Fibroblast of skin of left biceps (primary cell): ENCODE measurements at places on chromosomes 1 and 21.
A peak's percentile ranks its signal among the peaks of the same experiment; 100 is the strongest.

GRCh38 chr1:114219172-114219868 is 65.7 kb upstream of the SYT6 start:
- DNase-seq = no peak

GRCh38 chr1:246591504-246591903 is 25.2 kb downstream of the CNST start:
- DNase-seq = no peak

- no peak for DNase-seq
Measured at GRCh38 chr1:172394811-172395210, 25.7 kb upstream of the C1orf105 start.

DNA sequence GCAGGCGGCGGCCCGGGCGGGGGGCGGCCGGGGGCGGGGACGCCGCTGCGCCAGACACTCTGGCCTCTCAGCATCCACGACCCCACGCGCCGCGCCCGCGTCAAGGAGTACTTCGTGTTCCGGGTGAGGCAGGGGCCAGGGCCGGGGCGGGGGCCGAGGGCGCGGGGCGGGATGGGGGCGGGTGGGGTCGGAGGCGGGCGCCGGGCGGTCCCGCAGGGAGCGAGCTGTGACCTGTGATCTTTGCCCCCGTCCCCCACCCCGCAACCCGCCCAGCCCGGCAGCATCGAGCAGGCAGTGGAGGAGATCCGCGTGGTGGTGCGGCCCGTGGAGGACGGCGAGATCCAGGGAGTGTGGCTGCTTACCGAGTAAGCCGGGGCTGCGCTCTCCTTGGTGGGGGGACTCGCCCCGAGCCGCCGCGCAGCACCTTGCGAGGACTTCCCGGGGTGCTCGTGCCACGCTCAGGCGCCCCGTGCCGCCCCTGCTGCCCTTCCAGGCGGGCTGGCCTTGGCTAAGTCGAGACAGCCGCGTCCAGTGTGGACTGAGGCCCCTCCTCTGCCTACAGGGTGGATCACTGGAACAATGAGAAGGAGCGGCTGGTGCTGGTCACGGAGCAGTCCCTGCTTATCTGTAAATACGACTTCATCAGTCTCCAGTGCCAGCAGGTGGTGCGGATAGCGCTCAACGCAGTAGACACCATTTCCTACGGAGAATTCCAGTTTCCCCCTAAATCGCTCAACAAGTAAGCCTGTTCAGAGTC is 514 bp downstream of the TPRG1L start:
- no peak for DNase-seq

DNA sequence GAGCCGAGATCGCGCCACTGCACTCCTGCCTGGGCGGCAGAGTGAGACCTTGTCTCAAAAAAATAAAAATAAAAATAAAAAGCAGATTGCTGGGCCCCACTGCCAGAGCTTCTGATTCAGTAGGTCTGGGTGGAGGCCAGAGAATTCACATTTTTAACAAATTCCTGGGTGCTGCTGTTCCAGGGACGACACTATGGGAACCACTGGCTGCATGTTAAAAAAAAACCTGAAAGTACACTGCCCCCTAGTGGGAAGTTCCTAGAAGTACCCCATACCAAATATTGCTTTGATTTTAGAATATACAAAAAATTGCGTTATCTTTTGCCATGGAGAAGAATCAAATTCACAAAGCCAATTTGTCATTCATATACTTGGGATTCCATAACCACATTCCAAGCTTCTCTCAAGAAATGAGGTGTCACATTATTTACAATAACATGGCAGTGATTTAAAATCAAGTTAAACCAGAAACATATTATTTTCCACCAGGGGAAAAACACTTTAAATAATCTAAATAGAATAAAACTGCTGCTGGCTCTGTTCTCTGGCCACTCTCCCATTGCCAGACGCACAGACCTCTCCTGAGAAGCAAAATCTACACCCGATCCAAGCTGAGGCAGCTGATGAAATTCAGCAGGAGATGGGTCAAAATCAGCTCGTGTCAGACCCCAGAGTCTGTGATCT is 27.4 kb downstream of the SYF2 start:
- peak; percentile 72 for DNase-seq

GRCh38 chr21:33657124-33657820 is 15.0 kb downstream of the ITSN1 start:
- DNase-seq = no peak

DNA sequence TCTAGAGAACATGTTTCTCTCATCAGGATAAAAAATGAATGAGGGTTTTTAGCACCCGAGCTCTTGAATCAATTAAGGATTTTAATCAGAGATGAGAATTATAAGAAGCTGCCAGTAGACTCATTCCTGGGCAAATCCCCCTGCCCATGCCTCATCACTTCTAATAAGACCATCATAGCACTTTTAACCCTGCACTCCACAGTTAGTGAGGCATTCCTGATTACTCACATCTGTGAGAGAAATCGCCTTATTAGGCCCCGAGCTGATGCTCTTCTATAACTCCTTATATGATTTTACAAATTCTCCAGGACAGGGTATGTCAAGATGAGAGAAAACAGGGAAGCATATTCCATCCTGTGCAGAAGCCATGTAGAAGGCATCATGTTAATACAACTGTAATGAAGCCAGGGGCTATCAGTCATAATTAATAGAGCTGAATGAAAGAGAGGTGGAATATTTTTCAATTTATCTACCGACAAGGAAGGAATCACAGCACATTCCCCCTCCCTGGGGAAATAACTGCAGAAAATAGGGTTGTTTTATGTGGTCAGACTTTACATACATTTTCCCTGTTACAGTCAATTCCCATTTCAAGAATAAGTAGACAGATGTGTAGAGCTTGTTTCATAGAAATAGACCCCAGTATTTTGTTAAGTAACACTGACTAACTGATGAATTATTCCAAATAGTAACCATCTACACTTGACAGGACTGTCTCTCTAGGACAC is 272.7 kb downstream of the HHIPL2 start:
- peak; percentile 20 for DNase-seq

DNA sequence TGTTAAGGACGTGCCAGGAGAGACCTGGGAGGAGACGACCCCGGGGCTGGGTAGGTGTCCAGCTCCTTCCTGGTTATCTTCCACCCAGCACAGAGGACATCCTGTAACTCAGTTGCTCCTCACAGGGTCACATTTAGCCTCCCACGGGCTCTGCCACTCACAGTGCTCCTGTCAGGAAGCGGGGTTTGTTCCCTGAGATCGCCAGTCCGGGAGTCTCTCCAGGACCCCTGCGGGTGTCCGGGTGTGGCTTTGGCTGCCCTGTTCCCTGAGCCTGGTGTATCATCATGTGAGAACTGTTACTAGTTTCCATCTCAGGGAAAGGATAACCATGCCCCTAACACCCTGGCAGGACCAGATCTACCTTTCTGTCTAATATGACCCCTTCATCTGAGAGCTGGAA is 158.2 kb upstream of the RUNX1 start:
- no peak for DNase-seq

DNA sequence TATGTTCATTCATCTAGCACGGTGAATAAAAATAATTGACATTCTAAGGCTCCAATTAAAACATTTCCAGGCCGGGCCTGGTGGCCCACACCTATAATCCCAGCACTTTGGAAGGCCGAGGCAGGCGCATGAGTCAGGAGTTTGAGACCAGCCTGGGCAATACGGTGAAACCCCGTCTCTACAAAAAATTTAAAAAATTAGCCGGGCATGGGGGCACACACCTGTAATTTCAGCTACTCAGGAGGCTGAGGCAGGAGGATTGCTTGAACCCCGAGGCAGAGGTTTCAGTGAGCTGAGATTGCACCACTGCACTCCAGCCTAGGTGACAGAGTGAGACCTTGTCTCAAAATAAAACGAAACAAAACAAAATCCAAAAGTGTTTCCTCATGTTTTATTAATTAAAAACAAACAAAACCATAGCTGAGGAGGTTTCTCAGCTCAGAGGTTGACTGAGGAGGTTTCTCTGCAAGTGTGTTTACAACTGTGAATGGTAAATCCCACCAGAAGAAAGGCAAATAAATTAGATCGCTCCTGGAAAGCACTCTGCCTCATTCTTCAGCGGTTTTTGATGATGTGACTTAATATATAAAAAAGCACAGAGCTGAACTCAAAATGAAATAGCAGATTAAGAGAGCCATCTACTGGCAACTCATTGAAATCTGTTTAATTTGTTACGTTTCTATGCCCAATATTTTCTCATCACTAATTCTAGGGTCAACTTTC is 37.7 kb upstream of the ATG4C start:
- DNase-seq = no peak

GRCh38 chr21:34743831-34744230 is 75.0 kb downstream of the CLIC6 start:
- peak; percentile 9 for DNase-seq

DNA sequence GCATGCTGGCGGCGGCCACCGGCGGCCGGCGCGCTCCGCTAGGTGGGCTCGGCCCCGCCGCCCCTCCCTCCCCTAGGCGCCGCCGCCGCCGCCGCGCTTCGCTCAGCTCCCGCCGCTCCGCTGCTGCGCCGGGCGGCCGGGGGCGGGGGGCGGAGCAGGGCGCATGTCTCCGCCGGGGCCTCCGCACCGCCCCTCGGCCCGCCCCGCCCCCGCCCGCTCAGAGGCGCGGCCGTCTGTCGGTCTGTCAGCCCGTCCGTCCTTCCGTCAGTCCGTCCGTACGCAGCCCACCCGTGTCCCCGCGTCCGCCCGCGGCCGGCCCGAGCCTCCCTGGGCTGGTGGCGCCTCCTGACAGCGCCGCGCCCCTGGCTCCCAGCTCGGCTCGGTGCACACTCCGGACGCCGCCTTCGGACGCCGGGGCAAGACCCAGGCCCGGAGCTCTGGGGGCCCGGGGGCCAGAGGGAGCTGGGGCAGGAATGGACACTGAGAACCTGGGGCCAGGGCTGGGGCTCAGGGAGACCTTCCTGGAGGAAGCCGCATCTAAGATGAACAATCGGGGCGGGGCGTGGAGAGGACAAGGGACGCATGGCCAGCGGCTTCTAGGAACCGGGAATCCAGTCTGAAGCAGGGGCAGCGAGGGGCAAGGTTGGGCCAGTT is at the start of gene GPR153:
GPR153 (minus strand) TSS at position 138 of the 654 bp plus-strand sequence. CDS start 6,193 bp downstream, outside the sequence.
- DNase-seq = no peak

GRCh38 chr1:88075813-88076212 is 608.3 kb upstream of the PKN2 start:
- DNase-seq = no peak

DNA sequence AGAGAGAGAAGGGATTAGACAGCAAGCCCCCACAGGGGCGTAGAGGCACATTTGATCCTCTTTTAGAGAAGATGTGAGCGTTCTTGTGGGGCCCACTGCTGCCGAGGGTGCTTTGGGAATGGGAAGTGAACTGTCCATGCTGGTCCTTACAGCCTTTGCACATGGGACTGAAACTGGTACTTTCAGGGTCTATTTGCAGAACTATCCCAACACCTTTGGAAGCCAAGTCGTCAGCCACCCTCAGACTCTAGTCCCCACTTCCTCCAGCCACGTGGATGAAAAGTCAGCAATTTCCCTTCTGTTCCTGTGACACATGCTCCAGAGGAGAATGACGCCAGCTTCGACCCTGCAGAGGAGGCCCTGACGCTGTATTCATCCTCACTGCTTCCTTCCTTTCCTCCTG is 2.6 kb upstream of the RAB7B start:
- DNase-seq = no peak

DNA sequence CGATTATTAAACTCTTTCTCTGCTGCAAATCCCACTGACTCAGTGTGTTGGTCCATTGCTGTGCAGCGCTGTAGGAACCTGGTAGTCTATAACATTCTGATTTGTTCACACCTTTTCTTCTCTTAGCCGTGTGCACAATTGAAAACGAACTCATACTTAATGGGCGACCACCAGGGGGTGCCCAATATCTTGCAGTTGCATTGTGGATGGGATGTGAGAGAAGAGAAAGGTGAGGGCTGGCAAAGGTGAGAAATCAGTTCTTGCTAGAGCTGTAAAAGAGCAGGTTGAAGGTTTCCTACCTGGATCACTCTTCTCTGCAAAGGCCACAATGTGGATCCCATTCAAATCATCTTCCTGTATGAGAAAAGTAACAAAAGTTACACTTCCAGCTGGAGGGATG is 51.0 kb downstream of the CASQ2 start:
- DNase-seq = no peak

DNA sequence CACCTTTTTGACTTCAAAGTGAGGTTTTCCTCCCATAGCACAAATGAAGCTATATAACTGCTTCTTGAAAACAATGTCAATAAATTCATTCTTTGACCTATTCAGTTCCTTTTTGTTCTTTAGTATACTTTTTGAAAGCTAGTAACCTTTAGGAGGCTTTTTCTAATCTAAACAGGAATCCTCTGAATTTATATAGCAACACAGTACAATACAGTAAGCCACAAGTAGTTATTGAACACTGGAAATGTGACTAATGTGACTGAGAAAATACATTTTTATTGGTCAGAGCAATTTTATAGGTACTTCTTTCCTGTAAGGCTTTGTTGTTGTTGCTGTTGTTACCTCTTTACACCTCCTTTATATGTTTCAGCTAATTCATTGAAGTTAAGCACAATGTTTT is 49.8 kb downstream of the ADGRL2 start:
- no peak for DNase-seq

DNA sequence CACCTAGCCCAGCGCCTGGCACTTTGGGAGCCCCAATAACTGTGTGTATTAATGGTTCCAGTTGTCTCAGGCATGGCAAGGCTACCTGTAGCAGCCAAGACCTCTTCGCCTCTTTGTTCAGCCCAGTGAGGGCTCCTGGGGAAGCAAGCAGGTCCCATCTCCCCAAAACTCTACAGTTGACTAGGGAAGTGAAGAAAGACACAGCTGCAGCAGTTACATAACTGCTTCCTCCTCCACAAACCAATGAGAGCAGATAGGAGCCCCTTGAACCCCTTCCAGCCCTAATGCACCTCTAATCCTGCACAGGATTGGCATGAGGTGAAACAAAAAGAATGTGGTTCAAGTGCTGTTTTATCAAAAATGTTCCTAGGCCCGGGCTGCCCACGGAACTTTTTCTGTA is 100.5 kb downstream of the SYF2 start:
- DNase-seq = no peak

- DNase-seq = no peak
Measured at GRCh38 chr1:156639601-156640101, 2.3 kb upstream of the BCAN start.

- DNase-seq = no peak
Measured at GRCh38 chr1:97186381-97186780, 464.8 kb downstream of the PTBP2 start.

DNA sequence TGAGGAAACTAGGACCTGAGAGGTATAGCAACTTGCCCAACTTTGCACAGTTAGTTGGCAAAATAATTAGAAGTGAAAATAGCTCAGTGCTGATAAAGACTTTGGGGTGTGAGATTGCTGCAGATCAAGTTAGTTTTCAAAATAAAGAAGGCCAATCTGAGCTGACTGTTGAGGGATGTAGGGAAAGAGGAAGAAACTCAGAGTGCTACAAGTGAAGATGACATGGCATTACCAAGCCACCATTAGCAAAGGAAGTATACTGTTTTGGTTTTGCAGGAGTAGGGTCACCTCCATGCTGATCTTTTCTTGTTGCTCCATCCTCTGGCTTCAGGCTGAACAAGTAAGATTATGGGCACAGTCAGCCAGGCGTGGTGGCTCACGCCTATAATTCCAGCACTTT is 78.7 kb upstream of the ADAM30 start:
- no peak for DNase-seq

DNA sequence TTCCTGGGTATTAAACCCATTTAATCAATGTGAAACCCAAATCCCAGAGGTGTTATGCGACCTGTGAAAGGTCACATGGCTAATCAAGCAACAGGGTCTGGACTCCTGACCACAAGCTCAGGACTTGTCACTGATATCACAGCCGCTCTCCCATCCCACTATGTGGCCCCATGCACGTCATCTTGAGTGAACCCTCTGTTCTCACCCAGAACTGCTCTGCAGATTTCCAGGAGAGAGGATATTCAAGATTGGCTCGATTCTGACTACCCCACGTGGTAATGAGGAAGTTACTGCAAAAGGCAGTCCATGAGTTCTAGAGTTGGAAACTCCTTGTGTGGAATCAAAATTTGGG is 173.5 kb upstream of the ETV3 start:
- no peak for DNase-seq

GRCh38 chr1:13699510-13699909 is 478 bp upstream of the PRDM2 start:
- DNase-seq = no peak
